ENCODE measurements at places on chromosomes 4 and X.
A peak's percentile ranks its signal among the peaks of the same experiment; 100 is the strongest.

GRCh38 chr4:19945501-19945900 lies 306.2 kb upstream of the SLIT2 start:
- no peak for DNase-seq

GRCh38 chr4:69330345-69331047 lies 50.2 kb downstream of the UGT2B28 start:
- no peak for DNase-seq

DNA sequence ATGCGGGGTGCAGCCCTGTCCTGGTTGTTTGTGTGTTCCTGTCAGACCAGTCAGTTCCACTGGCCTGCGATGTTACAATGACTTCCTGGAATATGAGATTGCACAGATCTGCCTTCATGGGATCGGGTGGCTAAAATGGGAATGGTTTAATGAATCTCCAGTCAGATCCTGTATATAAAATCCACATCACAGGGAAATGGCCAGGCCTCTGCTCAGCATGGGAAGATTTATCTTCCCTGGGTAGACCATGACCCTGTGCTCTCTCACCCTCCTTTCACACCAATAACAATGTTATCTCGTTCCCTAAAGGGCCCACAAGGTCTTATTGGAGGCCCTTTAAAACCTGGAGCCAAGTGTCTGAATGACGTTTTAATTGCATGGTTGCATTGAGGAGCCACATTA lies 307.4 kb downstream of the RAB28 start:
- DNase-seq = no peak

DNA sequence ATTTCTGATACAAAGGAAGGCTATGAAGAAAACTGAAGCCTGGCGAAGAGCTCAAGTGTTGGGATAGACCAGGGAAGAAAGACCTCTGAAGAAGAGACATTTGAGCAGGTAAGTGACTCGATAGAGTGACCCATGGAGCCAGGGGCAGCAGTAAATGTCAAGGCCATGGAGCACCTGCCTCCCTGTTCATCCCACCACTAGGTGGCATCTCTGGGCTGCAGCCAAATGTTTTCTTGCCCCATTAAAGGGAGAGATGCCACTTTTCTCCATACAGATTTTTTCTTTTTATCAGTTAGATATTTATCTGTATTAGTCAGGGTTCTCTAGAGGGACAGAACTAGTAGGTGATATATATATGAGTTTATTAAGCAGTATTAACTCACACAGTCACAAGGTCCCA lies 4.9 kb upstream of the ZNF81 start:
- peak; percentile 31 for DNase-seq

DNA sequence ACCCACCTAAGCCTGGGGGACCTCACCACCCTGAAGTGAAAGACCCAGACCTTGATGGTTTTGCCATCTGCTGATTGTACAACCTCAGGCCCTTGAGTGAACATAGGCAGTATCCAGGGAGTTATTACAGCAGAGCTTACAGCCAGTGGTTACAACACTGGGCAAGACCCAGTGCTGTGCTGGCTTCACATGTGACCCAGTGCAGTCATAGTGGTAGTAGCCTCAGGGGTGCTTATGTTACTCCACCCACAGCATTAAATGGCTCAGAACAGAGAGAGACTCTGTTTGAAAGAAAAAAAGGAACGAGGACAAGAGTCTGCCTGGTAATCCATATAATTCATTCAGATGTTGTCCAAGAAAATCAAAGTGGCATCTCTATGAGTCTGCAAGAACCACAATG lies 45.2 kb upstream of the DACH2 start:
- no peak for DNase-seq

DNA sequence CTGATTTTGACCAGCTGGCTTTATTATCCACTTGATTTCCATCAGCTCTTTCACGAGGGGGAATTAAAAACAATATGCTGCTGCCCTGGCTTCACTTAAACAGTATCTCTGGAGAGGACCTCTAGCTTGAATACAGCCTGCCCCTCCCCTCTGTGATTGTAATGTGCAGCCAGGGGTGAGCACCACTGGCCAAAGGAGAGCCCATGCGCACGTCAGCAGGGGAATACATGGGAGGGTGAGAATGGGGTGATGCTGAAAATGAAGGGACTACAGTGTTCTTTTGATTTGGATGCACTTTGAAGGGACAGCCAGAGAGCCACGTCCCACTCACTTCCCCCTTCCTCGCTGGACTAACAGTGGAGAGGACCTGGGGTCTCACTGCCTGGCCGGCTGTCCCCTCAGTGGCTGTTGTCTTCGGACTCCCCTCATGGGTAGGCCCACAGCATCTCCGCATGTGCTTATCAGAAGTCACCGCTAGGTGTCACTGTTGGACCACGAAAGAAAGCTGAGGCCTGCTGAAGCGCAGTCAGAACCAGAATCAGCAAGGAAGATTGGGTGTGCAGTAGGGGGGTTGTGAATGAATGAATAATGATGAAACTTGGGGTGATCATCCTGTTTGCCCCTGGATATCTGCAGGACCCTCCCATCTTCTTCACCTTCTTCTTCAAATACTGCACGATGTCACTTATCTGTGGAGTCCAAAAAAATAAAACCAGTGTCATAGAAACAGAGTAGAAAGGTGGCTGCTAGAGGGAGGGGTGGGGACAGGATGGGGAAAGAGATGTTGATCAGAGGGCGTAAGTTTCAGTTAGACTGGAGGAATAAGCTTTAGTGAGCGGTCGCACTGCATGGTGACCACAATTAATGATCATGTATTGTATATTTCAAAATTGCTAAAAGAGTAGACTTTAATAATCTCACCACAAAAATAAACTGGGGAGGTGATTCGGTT lies 32.8 kb downstream of the CLCN4 start:
- DNase-seq = peak; percentile 58

DNA sequence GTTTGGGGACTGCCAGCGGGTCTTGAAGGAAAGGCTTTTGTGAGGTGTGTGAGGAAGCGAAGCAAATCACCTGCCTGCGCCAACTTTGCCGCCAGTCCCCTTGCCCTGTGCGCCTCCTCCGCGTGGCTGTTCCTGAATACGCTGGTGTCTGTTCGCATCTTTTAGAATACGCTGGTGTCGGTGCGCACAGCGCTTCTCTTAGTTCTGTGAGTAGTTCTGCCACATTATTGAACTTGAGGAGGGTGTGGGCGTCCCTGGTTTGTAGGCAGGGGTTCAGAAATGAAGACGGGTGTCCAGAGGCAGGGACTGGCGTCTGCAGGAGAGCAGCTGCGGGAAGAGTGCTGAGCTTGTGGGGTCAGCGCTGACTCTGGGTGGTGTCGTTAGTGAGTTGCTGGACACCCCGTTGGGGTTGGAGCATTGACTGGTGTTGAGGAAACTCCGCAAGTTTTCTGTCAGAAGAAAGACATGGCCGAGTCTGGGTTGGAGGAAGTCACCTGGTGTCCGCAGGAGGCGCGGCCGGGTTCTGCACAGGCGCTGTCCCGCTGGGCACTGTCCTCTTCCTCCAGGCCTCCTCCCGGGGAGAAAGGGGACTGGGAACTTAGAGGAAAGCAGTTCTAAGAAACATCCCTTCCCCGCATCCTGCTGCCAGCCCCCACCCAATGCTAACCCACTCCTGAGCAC lies 930 bp downstream of the ZNF718 start:
- peak; percentile 13 for DNase-seq

DNA sequence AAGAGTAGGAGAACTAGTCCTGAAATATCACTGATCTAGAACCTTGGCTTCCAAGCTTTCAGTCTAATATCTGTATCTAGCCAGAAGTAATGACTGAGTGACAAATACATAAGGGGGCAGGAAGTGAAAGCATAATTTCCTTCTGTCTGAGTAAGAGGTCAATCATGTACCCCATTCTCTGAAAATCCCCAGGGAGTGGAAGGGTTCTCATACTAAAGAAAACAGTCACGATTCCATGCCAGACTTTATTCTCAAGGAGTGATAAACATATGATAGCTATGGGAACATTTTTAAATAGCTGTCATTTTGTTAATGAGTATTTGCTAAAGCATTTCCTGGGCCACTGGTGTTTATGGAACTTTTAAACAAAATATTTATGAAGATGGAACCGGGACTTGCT lies 308.5 kb downstream of the ARHGAP24 start:
- DNase-seq = no peak

GRCh38 chrX:71095981-71096759 lies 519 bp downstream of the FOXO4 start:
- DNase-seq = no peak

DNA sequence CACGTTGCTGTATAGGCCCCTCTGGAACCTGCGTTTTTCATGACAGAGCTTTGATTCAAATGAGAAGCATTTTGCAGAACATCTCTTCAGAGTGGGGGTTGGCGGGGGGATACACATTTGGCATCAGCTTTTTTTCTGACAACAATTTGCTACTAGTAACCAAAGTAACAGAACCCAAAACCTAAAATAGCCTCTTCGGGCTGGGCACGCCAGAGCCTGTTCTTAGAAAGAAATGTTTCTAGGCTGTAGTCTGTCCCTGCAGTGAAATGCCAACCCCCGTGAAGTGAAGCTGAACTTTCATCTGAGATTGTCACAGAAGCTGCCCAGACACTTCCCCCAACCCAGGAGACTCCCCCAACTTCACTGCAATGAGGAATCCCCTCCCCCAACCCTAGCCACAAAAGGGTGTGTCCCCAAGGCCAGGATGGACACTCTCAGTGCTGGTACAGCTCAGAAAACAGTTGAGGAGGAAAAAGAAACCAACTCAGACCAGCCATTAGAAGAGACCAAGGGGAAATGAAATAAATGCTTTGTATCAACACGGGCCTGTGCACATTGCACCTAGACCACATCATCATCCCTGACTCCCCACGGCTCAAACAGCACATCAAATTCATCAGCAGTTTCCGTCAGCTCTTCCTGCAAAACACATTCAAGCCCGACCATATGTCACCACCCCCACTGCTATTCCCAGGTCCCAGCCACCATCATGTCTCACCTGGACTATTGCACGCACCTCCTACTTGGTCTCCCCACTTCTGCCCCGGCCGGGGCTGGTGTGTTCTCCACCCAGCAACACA lies 8.4 kb upstream of the MAN2B2 start:
- no peak for DNase-seq

DNA sequence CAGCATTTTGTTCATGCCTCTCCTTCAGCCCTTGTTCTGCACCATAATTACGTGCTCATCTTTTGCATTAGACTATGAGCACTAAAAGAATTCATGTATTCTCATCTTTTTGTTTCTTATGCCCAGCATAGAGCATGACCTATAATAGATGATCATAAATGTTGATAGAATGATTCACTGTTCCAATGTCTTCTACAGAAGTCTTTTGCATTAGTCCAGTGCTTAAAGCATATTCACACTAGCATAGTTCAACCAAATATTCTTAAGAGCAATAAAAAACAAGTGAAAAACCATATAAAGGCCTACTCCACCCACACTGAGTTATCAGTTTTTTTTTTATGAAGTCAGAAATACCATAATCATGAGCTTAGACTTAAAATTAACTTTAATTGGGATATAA lies 36.5 kb upstream of the SLC10A4 start:
- DNase-seq = no peak

GRCh38 chrX:15814771-15815365 lies 24.6 kb downstream of the ZRSR2 start:
- DNase-seq = no peak

DNA sequence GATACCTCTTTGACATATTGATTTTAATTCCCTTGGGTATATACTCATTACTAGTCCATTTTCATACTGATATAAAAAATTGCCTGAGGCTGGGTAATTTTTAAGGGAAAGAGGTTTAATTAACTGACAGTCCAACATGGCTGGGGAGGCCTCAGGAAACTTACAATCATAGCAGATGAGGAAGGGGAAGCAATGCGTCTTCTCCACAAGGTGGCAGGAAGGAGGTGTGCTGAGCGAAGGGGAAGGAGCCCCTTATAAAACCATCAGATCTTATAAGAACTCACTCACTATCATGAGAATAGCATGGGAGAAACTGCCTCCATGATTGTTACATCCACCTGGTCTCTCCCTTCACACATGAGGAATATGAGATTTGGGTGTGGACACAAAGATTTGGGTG lies 42.4 kb downstream of the MSX1 start:
- DNase-seq = no peak

- DNase-seq = no peak
Observed at GRCh38 chr4:1802720-1803522, 9.8 kb downstream of the FGFR3 start.

DNA sequence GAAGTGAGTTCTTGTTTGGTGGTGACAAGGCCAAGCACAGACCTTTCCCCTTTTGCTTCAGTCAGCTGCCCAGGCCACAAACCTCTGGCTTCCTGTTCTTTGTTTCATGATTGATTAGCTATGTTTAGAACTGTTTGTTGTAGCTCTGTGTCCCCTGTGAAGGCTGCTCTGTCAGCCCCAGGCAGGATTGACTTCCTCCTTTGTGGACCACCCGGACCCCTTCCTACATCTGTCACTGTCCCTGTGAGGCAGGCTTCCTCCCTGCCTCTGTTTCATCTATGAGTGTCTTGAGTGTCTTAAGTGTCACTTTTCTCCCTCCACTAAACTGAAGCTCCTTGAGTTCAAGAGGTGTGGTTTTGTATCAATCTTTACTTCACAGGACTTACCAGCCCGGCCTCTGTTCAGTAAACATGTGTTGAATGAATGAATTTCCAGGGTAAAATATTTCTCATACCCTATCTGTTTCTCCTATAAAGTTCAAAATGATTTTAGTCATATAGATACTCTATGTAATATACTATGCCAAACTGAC lies 83.5 kb downstream of the ZNF674 start:
- no peak for DNase-seq

- no peak for DNase-seq
Observed at GRCh38 chr4:167775375-167775774, 317.0 kb upstream of the ANXA10 start.

DNA sequence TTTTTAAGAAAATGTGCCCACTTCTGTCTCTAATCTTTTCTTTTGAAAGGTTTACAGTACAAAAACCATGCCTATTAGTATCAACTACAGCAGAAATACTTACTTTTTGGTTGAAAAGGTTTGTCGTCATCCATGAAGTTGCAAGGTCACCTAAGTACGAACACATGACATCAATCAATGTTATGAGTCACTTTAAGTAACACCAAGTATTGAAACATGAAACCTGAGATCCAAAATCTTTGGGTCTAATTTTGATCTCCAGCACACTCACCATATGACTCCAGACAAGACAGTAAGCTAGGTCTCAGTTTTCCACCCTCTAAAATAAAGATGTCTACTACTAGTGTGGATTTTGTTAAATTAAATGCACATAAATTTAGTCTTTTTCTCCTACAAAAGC lies 8.4 kb downstream of the ZNF280C start:
- no peak for DNase-seq

- DNase-seq = no peak
Observed at GRCh38 chr4:125642645-125643044, 327.9 kb downstream of the FAT4 start.

DNA sequence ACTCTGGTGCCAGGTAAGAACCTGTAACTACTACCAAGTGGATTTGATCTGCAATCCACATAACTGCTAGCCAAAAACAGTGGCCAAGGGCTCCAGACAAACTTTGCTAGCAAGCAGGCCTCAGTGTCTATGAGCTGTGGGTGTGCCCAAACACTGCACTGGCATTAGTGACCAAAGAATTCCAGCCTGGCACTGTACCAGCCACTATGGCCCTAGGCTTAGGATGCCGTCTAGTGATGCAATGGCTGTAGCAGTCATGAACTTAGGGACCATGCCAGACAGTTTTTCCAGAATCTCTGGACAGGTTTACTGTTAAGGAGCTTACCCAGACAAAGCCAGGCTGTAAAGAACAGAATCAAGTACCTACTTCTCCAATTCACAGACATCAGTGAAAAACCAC lies 33.7 kb upstream of the PRR27 start:
- DNase-seq = no peak

GRCh38 chr4:102843273-102843672 lies 15.9 kb upstream of the UBE2D3 start:
- no peak for DNase-seq
